ENCODE measurements at places on chromosomes 16 and 17.
A peak's percentile ranks its signal among the peaks of the same experiment; 100 is the strongest.

DNA sequence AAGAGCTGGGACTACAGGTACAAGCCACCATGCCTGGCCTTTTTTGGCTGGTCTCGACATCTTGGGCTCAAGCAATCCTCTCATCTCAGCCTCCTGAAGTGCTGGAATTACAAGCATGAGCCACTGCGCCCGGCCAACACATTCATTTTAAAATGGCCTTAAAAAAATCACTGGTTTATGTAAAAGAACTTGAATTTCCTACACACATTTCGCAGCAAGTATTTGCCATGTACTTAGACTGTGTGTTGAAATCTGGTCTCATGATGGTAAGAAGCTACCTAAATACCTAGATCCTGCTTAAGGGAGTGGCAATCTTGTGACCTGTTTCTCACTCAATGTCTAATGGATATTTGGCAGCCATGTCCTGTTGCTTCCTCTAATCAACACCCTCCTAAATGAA, 8.5 kb upstream of the CYTH1 start:
- DNase-seq = no peak

DNA sequence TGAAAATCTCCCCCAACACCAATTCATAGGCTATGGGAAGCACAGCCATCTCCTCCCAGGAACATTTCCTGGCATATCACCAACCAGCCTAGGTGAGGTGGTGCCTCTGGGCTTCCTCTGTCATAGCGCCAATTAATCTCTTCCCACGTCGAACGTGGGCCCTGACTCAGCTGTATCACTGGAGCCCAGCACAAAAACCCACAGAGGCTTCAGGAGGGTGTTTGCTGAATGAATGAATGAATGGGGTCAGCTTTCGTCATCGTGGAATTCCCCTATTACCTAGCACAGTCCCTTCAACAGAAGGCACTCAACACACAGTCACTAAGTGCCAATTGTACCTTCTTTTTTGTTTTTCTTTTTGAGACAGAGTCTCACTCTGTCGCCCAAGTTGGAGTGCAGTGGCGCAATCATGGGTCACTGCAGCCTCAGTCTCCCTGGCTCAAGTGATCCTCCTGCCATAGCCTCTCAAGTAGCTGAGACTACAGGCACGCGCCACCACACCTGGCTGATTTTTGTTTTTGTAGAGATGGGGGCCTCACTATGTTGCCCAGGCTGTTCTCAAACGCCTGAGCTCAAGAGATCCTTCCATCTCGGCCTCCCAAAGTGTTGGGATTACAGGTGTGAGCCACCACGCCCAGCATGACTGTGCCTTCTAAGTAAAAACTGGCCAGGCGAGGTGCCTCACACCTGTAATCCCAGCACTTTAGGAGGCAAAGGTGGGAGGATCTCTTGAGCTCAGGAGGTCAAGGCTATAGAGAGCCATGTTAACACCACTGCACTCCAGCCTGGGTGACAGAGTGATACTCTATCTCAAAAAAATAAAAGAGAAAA, 4.1 kb downstream of the ZNF688 start:
- DNase-seq = peak; percentile 71

GRCh38 chr16:53357208-53357586, 77.1 kb upstream of the RBL2 start:
- DNase-seq = no peak

- no peak for DNase-seq
Observed at GRCh38 chr17:66578781-66579489, 256.0 kb upstream of the CACNG5 start.

- DNase-seq = no peak
Observed at GRCh38 chr16:48064971-48065370, 90.8 kb downstream of the ABCC12 start.

GRCh38 chr17:35775039-35775438, 14.4 kb downstream of the C17orf50 start:
- DNase-seq = no peak

- DNase-seq = no peak
Observed at GRCh38 chr16:3838600-3839401, 41.7 kb downstream of the CREBBP start.

DNA sequence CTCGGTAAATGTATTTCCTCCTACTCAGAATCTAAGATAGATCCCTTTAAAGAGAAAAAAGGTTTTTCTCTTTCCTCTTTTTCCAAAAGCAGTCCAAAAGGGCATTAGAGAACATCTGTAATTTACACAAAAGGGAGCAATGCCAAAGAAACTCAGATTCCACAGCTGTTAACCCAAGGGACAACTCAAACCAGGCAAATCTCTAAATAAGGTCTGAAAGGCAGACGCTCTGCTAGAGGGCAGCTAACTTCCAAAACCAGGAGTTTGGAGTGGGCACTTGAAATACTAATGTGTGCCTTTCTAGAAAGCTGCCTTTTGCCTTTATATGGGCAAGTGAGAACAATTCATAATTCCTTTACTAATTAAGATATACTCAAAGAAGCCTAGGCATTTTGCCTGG, 435.7 kb downstream of the ZFHX3 start:
- DNase-seq = no peak

GRCh38 chr16:64416216-64417005, 705.5 kb downstream of the CDH11 start:
- DNase-seq = no peak

DNA sequence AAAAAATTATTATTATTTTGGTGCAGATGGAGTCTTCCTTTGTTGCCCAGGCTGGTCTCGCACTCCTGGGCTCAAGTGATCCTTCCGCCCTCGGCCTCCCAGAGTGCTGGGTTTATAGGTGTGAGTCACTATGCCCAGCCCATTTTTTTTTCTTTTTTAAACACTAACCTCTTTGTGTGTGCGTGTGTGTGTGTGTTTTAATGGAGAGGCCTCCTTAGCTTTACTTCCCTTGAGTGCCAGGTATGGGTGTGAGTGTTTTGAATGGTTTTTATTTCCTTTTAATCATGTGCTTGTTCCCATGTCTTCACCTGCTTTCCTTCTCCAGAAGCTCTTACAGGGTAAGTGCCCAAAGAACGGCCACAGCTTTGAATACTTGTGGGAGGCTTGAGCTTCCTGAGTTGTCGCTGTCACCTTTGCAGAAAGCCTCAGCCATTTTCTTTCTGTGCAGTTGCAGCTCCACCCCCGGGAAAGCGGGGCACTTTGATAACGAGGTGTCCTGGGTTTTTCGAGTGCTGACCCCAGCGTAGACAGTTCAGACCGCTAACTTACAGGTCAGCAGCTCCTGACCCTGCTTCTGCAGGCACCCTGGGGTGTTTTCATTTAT, 22.6 kb downstream of the AKAP1 start:
- no peak for DNase-seq

DNA sequence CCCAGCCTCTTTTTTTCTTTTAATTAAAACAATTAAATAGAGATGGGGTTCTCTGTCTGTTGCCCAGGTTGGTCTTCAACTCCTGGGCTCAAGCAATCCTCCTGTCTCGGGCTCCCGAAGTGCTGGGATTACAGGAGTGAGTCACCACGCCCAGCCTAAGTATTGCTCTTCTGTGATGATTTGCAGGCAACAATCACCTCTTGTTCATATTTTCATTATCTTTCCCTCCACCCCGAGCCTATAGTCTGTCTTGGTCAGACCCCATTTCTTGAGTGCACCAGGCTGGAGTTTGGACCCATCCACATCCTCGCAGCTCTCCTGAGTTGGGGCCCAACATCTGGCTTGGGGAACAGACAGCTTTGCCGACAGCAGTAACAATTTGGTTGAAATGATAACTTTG, 4.3 kb upstream of the SPN start:
- DNase-seq = no peak

DNA sequence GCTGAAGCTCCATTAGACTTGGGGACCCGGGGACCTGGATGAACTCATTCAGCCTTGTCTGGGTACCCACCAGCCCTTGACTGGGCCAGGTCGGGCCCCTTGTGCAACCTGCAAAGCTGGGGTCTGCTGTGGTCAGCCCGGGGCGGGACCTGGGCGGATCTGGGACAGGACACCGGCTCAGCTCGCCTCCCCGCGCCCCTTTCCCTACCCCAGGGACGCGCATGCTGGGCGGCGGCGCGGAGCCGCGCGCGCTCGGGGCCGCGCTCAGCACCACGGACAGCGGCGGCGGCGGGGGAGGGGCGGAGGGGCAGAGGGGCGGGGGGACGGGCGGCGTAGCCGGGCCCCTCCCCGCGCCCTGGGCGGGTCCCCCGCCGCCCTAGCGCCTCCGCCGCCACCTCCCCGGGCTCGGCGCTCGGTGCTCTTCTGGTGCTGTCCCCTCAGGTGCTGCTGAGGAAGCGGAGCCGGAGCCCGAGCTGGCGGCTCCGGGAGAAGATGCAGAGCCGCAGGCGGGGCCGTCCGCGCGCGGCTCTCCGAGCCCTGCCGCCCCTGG, 7.4 kb downstream of the ACD start:
- DNase-seq = no peak

GRCh38 chr16:46918905-46919792, 35.0 kb downstream of the GPT2 start:
- peak; percentile 26 for DNase-seq

DNA sequence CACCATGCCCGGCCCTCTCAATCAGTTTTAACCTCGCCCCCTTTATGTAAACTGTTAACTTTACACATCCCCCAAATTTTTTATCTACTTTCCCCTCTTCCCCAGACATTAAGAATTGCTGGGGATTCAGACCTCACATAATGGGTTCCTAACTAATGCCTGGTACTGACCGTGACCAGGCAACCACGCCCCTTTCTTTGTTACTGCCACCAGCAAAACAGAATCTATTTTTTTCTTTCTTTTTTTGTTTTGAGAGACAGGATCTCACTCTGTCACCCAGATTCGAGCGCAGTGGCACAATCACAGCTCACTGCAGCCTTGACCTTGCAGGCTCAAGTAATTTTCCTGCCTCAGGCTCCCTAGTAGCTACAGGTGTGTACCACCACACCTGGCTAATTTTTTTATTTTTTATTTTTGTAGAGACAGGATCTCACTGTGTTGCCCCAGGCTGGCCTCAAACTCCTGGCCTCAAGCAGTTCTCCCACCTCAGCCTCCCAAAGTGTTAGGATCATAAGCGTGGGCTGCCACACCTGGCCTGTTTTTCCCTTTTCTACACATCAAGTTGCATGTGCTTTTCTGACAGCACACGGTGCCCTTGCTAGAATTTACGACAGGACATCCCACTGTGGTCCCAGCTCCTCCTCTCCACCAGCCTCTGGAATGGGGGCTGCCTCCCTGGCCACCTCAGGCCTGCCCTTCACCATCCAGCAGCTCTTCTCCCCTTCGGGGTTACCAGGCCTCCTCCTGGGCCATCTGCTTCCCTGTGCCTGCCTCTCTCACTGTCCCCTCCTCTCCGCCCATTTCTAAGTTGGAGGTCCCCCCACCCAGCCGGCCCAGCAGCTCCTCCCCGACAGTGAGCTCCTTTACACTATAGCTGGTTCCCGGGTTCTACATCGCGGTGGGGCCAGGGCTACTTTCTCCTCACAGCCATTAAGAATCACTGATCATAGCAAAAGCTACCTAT, 10.8 kb downstream of the CPNE2 start:
- no peak for DNase-seq

DNA sequence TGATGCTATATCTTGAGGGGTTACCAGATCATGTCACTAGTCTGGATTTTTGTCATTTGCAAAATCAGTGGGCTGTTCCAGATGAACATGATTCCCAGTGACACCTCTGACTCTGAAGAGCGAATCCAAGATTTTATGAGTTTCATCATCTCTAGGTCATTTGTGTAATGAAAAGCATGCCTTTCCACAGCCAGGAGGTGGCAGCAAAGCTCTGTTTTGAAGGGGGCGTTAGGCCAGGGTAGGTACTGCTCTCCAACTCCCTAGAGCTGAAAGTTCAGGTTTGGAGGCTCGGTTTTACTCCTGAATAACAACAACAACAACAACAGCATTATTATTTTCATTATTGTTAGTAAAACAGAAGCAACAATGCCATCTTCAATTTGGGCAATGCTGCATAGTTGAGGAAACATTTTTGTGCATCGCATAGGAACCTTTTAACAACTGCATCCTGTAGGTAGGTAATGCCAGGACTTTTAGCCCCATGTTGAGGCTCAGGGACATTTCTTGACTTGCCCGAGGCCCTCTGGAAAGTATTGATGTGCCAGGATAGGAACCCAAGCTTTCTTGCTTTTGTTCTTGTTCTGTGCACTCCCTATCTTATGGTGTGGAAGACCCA, 77.0 kb downstream of the MYH13 start:
- DNase-seq = peak; percentile 53

DNA sequence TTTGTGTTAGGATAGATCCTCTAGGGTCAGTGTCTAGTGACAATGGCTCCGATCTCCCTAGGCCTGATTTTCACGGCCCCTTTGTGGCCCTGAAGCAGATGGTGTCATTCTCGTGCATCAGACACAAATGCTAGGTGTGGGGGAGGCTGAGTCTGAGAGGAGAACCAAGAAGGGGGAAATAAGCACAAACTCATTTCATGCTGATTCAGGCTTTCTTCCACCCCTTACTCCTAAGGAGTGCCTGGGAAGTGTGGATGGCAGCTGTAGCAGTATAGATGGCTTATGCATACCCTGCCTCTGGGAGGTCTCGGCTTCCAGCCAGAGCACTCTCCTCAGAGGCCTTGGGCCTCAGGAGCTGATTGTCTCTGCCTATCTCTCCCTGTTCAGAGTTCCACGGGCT, 1.8 kb upstream of the WNK4 start:
- DNase-seq = no peak

GRCh38 chr17:74972107-74972972, at the start of gene HID1:
TSS of gene HID1 (minus strand) at chr17:74972759. CDS start at chr17:74972656, 103 bp downstream.
- peak; percentile 86 for DNase-seq

DNA sequence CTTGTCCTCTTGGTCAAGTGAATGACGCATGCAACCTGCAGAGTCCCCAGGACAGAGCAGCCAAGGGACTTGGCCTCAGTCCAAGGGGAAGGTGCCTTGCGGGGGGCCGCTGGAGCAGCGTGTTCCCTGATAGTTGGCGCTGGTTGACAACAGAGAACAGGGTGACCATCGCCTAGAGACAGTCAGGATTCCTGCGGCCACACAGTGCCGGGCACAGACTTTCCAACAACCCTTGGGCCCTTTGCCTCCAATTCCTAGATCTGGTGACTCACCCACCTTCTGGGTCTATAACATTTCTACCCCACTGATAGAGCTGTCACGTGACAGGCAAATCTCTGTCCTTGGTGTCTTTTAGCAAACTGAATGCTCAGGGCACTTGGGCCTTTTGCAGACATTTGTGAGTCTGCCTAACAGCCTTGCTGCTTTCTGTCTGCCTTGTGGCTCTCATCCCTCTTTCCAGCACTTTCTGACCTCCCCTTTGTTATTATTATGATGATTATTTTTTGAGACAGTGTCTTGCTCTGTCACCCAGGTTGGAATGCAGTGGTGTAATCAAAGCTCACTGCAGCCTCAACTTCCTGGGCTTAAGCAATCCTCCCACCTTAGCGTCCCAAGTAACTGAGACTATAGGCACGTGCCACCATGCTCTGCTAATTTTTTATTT, 11.9 kb upstream of the TEDC2 start:
- DNase-seq = no peak

GRCh38 chr17:12812877-12813276, 23.6 kb downstream of the ARHGAP44 start:
- no peak for DNase-seq

DNA sequence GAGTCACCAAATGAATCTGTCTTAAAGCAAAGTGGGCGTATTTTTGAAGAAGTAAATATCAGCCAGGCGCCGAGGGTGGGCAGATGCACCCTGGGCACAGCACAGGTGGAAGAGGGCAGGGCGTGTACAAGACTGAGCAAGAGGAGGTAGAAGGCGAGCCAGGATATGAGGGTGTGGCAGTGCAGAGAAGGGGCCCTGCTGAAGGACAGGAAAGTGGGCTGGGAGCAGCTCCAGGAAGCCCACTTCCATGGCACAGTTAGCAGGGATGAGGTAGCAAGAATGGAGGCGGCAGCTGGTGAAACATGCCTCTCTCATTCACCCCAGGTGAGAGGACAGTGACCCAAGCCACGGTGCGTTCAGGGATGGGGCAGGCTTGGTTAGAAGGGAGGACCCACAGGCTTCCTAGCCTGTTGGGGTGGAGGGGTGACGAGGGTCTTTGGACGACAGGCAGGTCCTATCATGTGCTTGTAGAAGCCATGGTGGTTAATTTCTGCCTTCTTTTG, 149.3 kb downstream of the CLEC16A start:
- no peak for DNase-seq

All from activated T-cell treated with anti-CD3 and anti-CD28 coated beads, Interleukin-2, amount 50 U/mL, for 48 hours (primary cell).